ENCODE measurements at places on chromosomes 3 and 15.

GRCh38 chr3:79848876-79849275 is 81.1 kb upstream of the ROBO1 start:
- no peak for DNase-seq

DNA sequence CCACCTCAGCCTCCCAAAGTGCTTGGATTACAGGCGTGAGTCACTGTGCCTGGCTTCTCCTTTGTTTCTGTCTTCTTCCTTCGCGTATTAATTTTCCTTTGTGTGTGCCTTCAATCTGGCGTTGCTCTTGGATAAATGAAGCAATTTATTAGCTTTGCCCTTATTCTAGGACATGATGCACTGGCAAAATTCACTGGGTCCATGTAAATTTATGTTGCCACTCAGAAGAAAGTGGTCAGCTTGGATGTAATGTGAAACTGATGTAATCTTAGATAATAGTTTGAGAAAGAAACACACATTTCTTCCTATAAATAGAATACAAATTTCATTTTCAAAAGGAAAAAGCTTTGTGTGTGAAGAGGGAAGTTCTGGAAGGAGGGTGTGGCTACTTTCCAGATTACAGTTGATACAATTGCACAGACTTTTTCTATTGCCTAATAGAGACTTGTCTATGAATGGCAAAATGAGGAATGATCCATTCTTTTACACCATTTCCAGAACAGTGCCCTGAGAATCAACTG is 23.3 kb upstream of the ATP1B3 start:
- no peak for DNase-seq

GRCh38 chr3:55183201-55183600 is 255.3 kb upstream of the LRTM1 start:
- no peak for DNase-seq

DNA sequence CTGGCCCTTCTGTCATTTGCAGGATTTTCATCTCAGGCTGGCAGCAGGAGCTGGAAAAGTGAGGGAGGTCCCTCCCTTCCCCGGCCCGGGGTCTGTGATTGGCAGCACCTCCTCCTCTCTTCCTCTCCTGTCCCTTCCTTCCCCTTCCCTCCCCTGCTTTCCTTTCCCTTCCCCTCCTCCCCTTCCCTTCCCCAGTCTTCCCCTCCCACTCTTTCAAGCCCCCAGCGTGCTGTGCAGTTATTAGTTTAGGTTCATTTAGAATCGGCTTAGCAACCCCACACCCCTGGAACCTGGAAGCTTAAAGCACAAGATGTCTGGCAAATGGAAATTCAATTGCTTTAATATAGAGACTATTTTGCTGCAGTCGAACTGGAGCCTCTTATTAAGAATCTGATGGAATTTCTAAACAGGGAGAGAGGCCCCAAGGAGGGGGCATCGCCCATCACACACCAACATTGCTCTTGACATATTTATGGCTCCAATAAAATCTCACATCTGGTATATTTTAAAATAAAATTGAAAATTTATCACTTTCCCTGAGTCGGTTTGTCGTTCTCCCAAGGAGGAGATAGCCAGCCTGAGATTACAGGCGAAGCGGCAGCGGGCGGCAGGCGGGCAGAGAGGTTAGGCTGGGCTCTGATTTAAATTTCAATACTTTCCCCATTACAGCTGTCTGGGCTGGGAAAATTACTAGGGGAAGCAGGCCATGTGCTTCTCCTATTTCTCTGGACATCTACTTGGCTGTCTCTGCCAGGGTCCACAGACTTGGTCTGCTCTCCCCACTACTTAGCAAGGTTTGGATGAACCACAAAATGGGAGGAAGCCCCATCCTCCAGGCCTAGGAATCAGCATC is 98.9 kb downstream of the LINGO1 start:
- no peak for DNase-seq

DNA sequence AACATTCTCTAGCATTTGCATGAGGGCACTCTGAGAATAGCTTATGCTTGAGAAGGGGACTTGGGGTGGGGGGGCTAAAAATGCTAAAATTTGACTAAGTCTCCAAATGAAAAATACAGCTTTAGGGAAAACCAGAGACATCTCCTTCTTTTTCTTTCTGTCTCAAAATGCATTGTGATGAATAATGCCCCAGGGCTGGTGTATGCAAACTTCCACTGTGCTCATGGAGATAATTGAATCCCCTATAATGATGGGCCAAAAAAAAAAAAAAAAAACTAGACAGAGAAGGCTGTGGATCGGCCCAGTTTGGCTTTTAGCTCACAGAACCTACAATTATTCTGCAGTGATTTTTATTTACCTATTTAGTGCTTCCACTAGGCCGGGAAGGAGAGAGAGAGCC is 147.9 kb upstream of the RORA start:
- no peak for DNase-seq

DNA sequence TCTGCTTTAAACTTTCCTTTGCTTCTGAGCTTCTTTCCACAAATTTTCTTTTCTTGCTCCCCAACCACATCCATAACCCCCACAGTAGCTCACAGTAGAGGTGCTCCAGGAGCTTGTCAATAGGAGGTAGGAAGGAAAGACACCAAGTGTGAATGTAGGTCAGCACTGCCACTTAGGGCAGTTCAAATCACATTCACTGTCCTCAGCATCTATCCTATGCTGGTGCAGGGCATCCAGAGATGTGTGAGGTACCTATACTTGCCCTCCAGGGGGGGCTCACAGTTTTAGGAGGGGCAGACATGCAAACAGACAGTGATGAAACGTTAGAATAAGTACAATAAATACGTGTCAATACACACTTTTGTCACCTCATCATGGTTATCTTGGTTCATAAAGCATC is 1.5 kb upstream of the SPSB4 start:
- DNase-seq, result no peak

DNA sequence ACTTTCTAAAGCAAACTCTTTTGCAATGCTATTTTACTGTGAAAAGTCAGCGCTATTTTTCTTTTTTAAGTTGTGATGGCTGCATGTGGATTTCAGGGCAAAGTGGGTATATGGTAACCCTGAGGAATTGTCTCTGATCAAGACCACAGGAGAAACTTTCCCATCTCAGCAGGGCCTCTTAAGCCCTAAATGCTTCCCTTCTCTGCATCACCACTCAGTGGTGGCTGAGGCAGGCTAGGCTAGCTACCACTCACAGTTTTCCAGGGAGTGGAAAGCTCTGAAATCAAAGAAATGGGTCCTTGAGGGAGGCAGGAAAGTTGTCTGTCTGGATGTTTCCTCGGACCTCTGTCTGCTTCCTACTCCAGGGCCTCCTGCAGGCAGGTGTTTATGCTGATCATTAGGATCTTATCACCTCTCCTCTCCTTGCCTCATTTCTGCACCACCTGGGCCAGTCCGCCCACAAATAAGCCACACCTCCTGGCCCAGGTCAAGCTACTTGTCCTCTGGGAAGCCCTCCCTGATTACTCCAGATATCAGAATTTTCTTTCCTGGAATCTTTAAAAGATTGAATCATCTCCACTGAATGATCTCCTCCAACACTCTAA is 37.0 kb downstream of the CEMIP start:
- no peak for DNase-seq

GRCh38 chr3:167684388-167684993 is 30.7 kb upstream of the WDR49 start:
- DNase-seq, result no peak

DNA sequence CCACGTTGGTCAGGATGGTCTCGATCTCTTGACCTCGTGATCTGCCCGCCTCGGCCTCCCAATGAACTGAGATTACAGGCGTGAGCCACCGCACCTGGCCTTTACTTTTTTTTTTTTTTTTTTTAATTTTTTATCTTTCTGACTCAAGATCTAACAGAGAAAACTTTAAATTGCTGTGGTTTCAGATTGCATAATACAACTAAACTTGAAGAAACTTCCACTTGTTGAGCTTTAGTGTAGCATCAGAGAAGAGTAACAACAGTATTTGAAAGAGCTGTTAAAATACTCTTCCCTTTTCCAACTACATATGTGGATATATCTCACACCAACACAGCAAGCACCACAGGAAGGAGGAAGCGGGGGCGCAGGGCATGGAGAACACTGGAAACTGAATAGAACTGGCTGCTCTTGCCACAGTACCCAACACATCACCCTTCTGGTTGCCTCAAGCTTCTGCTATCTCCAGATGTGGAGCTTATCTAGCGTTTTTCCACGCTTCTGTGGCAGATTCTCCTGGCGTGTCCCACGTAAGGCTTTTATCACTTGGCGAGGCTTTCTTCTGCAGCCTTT is 45.4 kb downstream of the MAP6D1 start:
- no peak for DNase-seq

- no peak for DNase-seq
Observed at GRCh38 chr15:63465104-63465503, 39.3 kb upstream of the USP3 start.

- no peak for DNase-seq
Observed at GRCh38 chr3:113212150-113212843, 940 bp downstream of the BOC start.

Data from NCI-H1417 treated with DMSO at 0.1 percent for 48 hours (cell line).